ENCODE measurements at places on chromosomes 12 and 14.

- DNase-seq = no peak
Observed at GRCh38 chr12:20507056-20507455, 138.7 kb downstream of the PDE3A start.

GRCh38 chr12:41511247-41511646 lies 323.1 kb downstream of the PDZRN4 start:
- no peak for DNase-seq

GRCh38 chr14:75226755-75227544 lies 50.5 kb upstream of the TMED10 start:
- DNase-seq = no peak

- no peak for DNase-seq
Observed at GRCh38 chr14:65228436-65228835, 126.1 kb upstream of the MAX start.

- DNase-seq = no peak
Observed at GRCh38 chr14:67514650-67515385, 18.3 kb upstream of the PLEKHH1 start.

DNA sequence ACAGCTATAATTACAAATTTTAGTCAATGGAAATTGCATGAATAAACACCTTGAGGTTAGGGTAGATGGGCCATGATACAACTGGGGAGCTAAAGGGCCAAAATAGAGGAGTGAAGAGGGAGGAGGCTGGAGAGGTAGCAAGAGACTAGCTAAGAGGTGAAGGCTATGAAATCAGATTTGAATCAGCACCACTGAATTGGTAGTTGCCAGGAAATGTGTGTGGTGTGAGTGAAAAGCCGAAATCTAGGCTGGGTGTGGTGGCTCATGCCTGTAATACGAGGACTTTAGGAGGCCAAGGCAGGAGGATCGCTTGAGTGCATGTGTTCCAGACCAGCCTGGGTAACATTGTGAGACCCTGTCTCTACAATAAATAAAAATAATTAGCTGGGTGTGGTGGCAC lies 22.7 kb downstream of the YY1 start:
- DNase-seq = no peak

GRCh38 chr14:81455390-81455789 lies 55.3 kb upstream of the STON2 start:
- no peak for DNase-seq

DNA sequence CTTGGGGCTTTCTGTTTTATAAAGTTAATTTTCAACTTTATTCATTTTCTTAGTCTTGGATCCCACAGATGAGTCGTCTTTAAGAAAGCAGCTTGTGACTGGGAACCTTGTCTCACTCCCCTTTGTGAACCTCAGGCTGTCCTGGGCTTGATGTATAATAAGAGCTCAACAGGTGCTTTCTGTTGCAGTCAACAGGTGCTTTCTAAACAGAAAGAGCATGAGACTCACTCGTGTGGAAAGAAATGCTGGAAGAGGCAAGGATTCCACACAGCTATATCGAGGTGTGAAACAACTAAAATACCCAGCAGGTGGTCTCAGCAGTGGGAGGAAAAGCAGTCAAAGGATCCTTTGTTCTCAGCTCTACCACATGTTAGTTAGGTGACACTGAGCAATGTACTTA lies 398.9 kb downstream of the EGLN3 start:
- DNase-seq = no peak

DNA sequence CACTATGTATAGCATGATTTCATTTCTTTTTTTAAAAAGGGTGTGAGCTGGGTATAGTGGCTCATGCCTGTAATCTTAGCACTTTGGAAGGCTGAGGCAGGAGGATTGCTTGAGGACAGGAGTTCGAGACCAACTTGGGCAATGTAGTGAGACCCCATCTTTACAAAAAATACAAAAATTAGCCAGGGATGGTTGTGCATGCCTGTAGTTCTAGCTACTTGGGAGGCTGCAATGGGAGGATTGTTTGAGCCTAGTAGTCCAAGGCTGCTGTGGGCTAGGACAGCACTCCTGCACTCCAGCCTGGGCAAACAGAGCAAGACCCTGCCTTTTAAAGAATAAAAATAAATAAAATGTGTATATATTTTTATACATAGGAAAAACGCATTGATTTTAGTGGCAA lies 43.0 kb downstream of the DIP2B start:
- DNase-seq = no peak

DNA sequence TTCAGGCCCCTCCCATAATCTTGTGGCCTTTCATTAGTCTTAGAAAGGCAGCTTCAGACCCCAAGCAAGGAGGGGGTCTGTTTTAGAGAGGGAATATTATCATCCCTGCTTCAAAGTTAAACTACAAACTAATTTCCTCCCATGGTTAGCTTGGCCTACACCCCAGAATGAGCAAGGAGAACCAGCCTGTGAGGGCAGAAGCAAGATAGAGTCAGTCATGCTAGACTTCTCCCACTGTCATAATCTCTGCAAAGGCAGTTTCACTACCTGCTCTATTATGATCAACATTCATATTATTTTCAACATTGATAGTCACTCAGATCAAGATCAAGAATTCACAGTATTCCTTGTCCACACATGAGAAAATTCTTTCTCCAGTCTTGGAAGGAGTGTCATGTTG lies 105.1 kb downstream of the GXYLT1 start:
- no peak for DNase-seq

DNA sequence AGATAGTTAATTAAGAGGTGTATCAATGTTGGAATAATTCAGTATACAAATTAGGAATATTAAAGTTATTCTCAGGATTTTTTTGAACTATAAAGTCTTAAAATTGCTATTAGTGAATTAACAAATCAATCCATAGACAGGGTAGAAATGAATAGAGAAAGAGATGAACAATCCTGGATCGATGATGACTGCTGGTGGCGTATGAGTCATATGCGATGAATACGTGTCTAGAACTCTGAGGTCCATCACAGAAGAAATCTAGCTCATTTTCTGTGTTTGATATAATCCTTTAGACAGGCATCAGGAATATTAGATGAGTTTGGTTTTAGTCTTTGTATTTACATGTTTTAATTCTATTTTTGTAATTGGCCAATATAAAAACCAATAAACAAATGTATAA lies 85.4 kb upstream of the RTL1 start:
- no peak for DNase-seq

DNA sequence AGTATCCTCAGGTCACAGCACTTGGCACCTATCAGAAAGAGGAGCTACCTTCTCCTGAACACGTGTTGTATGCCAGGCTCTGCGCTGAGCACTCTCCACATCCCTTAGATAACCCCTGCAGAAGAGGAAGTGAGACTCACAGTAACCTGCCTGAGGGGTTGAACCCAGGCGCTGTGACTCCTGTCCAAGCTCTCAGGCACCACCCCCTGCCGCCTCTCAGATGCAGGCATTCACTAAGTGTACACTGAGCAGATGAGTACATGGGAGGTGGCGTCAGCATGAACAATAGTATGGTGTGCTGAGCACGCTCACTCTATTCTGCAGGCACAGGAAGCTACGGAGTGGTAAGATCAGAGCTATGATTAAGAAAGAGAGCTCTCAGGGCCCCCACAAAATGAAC lies 21.0 kb upstream of the RIC8B start:
- DNase-seq = peak; percentile 37

GRCh38 chr12:25187781-25188180 lies 7.2 kb downstream of the DNAI7 start:
- DNase-seq = no peak

GRCh38 chr14:73758392-73759182 lies 44.4 kb upstream of the PNMA1 start:
- DNase-seq = peak; percentile 56

- DNase-seq = no peak
Observed at GRCh38 chr14:67623114-67623513, 3.4 kb downstream of the ARG2 start.

- no peak for DNase-seq
Observed at GRCh38 chr14:64708148-64709004, 4.2 kb downstream of the PLEKHG3 start.

- no peak for DNase-seq
Observed at GRCh38 chr14:102325791-102326345, 6.3 kb downstream of the ZNF839 start.

- no peak for DNase-seq
Observed at GRCh38 chr12:112901271-112901670, 5.5 kb upstream of the OAS1 start.

DNA sequence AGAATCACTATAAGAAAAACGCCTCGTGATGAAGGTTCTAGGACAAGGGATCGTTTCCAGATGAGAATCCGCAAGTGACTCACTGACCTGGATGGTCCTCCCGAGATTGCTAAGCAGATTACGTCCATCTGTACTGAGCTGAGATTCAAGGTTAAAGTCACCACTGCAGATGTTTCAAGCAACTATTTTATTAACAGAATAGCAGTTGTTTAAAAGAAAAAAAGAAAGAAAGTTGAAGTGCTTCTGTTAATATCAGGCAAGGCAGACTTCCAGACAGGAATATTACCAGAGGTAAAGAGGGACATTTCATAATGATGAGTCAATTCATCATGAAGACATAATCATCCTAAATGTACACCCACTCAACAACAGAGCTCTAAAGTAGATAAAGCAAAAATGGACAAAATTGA lies 17.9 kb downstream of the PXN start:
- DNase-seq = no peak

DNA sequence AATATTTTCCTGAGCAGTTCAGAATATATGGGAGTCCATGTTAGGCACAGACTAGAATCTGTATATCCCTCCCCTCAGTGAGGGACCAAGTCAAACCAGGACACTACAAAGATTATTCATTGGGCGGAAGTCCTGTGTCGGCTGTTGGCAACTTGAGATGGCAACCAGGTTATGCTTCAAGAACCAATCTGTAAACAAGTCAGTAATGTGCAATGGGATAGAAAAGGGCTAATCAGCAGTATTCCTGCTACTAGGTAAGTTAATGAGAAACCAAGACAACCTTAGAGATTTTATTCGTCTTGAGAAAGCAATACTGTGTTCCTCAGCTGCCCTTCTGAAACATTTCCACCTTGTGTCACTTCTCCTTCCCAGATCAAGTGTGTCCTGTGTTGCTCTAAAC lies 26.4 kb downstream of the ARG2 start:
- DNase-seq = no peak

GRCh38 chr14:96501217-96501739 lies 904 bp upstream of the PAPOLA start:
- DNase-seq = no peak

Data from stimulated activated CD8-positive, alpha-beta memory T cell treated with anti-CD3 and anti-CD28 coated beads, Interleukin-12 subunit alpha, Interleukin-12 subunit beta, amount 100 ng/mL, for 1 hour (primary cell).